Fibroblast of gingiva (primary cell): ENCODE measurements at places on chromosomes 6 and 20.
A peak's percentile ranks its signal among the peaks of the same experiment; 100 is the strongest.

GRCh38 chr20:35451295-35451694 lies 4.1 kb upstream of the CEP250 start:
- no peak for DNase-seq

DNA sequence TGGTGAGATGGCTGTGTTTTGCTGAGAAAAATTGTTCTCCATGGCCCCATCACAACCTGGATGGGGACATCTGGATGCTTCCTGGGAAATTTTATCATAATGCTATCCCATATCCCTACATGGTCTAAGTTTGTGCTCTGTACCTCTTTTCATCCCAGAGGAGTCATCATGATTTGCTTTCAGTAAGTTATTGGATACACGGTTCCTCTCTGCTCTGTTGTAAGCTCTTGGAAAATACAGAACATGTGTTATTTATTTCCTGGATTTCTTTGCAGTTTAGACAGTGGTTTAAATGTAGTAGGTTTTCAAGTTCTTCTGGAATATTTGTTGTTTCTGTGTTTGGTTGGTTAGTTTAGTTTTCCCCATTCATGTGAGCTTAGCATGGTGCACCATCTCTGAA lies 129.2 kb upstream of the ECI2 start:
- DNase-seq, result peak; percentile 9

GRCh38 chr6:168193816-168194721 lies 115.1 kb upstream of the FRMD1 start:
- DNase-seq, result no peak

- no peak for DNase-seq
Measured at GRCh38 chr6:153698637-153699036, 340.4 kb upstream of the OPRM1 start.

DNA sequence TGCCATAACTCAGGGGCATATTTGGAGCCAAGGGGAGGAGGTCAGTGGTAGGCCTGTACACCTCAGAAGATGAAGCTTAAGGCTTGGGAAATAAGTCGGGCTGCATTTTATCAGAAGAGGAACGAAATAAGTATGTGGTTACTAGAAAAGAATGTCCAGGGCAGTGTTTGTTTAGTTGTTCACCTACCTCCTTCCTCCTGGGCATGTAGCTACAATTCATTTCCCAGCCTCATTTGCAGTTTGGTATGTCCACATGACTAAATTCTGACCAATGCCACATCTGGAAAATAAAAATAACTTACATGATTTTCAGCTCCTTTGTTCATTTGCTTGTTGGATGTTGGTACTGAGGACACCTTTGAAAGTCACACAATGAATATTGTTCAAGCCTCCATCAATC lies 294.5 kb upstream of the RGS17 start:
- DNase-seq, result no peak

DNA sequence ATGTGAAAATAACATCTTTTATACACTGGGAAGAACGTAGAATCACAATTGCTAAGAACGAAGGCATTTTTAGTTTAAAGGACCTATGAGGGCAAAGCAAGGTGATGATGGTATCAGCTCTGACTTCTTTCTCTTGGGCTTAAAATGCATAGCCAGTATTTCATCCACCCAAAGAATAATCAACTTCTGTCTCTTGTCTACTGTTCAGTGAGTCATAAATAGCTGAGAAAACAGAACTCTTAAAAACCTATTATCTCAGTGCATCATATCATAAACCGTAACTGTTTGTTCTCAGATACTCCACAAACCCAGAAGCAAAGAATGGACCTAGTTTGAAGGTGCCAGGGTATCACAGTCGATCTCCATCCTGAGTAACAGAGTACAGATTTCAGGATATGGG lies 5.2 kb downstream of the PHF10 start:
- DNase-seq, result no peak

GRCh38 chr6:20477485-20477884 lies 56.8 kb upstream of the CDKAL1 start:
- DNase-seq, result no peak
